ENCODE measurements at places on chromosomes 4 and X. TPM values are rescaled to one million over a fixed set of nuclear protein-coding genes. Genes with fewer than 3 reads are reported as not detected.
A peak's percentile ranks its signal among the peaks of the same experiment; 100 is the strongest.

Gene ZNF182
- total RNA-seq: 3.2 TPM

DNA sequence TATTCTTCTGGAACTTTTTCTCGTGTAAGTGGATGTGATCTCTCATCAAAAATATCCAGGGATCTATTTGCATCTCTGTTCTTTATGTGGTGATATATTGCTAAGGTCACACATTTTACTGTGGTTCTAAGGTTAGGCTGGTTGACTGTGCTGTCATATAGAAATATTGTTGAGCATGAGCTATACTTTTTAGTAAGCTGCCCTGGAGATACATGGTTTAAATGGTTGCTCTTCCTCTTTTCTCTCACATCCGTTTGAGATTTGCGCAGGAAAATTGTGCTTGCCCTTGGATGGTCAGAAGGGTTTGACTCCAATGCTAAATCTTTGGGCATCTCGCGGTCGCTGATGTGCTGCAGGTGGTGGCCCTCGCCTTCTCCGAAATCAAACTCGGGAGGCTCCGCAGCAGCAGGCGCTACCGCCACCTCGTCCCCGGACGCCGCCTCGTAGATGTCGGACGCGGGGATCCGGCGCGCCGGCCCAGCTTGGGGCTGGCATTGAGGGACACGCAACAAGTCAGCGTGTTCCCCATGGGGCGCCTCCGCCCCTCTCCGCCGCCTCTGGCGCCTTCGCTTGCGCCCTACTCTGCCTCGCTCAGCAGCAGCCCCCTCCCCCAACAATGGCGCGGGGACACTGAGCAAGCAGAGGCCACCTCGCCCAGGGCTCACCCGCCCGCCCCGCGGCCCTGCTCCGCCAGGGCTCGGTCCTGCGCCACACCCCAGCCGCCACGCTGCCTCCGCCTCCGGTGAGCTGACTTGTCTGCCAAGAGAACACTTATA lies 154.5 kb downstream of the MSN start:
- H3K4me3 ChIP-seq: peak overlapping the region; percentile 66
- no peaks in the 10 kb centered on the region for H3K36me3 ChIP-seq
- DNase-seq: no peak
- H3K27ac ChIP-seq: no peak overlapping the region
- no peaks in the 10 kb centered on the region for H3K4me1 ChIP-seq

GRCh38 chr4:39045827-39046221 lies 13.6 kb upstream of the TMEM156 start:
- peaks cover 26% of the 10 kb centered on the region for H3K4me1 ChIP-seq
- no peak for DNase-seq
- no peaks in the 10 kb centered on the region for H3K27me3 ChIP-seq
- no peaks in the 10 kb centered on the region for H3K36me3 ChIP-seq
- H3K4me3 ChIP-seq: peak overlapping the region; percentile 89

Gene PRKG2
- total RNA-seq: not detected

Gene TMEM192
- 18.6 TPM for total RNA-seq

GRCh38 chr4:182225257-182225852 lies 17.8 kb upstream of the TENM3 start:
- no peak overlapping the region for H3K27ac ChIP-seq
- no peaks in the 10 kb centered on the region for H3K27me3 ChIP-seq
- no peaks in the 10 kb centered on the region for H3K36me3 ChIP-seq
- no peaks in the 10 kb centered on the region for H3K4me1 ChIP-seq

All from thoracic aorta (tissue), 2 donors.